ENCODE measurements at places on chromosomes 2 and 18.

- no peak for DNase-seq
These were observed 138.8 kb upstream of the DNMT3A start for GRCh38 chr2:25480561-25480960.

- DNase-seq: no peak
These were observed 58.2 kb downstream of the LONRF2 start for GRCh38 chr2:100264121-100264520.

GRCh38 chr2:188193230-188193629 is 98.4 kb upstream of the GULP1 start:
- DNase-seq: no peak

- no peak for DNase-seq
These were observed 38.6 kb downstream of the SNED1 start for GRCh38 chr2:241036964-241037421.

DNA sequence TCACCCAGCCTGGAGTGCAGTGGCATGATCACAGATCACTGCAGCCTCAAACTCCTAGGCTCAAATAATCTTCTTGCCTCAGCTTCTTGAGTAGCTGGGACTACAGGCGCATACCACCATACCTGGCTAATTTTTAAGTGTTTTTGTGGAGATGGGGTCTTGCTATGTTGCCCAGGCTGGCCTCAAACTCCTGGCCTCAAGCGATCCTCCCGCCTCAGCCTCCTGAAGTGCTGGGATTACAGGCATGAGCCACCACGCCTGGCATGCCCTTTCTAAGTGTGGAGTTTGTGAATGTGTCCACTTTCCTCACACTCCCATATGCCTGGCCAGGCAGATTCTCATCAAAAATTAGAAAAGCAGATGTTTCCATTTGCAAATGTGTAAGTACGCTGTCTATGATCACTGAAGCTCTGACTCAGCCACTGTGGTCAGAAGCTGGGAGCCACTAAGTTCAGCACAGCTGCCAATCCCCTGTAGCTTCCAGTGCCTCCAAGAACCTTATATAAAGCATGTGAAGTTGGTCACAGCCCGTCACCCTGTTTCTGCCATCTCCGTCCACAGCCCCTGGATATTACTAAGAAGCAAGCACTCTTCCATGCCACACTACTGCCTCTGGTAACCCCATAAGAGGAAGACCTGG is 155.4 kb downstream of the FAM210A start:
- no peak for DNase-seq

GRCh38 chr2:234898534-234899053 is 53.2 kb upstream of the SH3BP4 start:
- DNase-seq: no peak

DNA sequence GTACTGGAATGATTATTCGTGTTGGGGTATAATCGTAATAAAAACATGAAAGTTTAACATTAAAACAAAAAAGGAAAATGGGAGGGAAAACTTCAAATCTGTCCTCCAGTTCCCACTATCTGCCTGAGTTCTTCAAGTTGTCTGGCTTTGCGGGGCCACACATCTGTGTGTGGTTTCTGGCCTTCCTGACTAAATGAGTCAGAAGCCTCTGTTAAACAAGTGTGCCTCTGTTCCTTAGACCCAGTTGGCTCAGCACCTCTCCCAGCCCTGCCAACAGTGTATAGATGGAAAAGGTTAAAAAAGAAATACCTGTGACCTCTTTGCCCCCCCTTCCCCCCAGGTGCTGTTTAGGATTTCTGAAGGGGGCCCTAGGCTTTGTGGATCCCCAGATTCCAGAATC is 30.2 kb downstream of the XDH start:
- no peak for DNase-seq

DNA sequence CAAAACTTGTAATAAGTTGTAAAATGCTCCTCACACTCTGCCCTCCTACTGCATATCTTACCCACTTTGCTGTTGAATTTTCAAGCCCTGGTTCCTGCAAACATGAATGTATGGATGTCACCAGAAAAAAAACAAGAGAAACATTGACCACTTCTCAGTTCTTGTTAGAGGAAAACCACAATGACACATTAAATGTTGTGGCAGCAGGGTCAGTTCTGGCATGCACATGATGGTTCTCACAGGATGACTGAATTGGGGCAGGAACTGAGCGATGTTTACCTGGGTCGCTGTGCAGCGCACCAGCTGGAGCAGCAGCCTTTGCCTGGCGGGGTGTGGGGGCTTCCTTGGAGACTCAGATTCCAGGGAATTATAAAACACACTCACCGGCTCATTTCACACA is 14.0 kb upstream of the PRKCE start:
- no peak for DNase-seq

All from NCI-H524 treated with DMSO at 0.1 percent for 48 hours (cell line).